Kasumi-1 (cell line): ENCODE measurements at places on chromosomes 16 and 17.

DNA sequence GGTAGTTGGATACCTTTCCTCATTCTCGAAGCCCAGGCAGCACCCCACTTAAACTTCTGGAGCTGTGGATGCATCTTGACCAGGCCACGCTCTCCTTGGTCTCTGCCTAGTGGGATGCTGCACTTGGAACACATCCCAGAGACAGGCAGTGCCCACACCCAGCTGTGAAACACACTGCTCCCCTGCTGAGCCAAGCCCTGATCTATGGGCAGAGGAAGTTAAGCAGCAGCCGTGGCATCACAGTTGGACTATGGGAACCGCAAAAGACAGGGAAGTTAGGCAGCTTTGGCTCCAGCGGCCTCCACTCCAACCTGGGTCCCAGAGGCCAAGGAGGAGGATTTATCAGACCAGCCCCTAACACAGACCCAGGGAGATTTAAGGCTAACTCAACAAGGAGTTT, 284.8 kb upstream of the CCL2 start:
- no peak for DNase-seq

- no peak for DNase-seq
Observed at GRCh38 chr17:55426851-55427586, 5.4 kb upstream of the MMD start.

- DNase-seq: no peak
Observed at GRCh38 chr17:50661348-50661747, 26.7 kb downstream of the ABCC3 start.

DNA sequence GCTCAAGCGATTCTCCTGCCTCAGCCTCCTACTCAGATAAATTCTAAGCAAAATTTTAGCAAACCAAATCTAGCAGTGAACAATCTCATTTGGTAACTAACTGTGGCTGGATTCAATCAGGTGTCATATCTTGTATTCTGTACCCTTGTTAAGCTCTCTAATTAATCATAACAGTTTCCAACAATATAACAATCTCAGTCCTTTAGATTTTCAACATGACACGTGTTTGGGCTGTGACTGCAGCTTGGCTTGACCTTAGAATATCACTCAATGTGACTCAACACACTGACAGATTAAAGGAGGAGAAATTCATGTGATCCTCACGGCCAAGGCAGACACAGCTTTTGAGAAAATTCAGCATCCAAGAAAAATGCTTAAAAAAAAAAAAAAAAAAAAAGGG, 133.6 kb downstream of the BANP start:
- no peak for DNase-seq

- DNase-seq: no peak
Observed at GRCh38 chr17:60043846-60044245, 34.9 kb downstream of the HEATR6 start.
